ENCODE measurements at places on chromosomes 16 and 17.
A peak's percentile ranks its signal among the peaks of the same experiment; 100 is the strongest.

DNA sequence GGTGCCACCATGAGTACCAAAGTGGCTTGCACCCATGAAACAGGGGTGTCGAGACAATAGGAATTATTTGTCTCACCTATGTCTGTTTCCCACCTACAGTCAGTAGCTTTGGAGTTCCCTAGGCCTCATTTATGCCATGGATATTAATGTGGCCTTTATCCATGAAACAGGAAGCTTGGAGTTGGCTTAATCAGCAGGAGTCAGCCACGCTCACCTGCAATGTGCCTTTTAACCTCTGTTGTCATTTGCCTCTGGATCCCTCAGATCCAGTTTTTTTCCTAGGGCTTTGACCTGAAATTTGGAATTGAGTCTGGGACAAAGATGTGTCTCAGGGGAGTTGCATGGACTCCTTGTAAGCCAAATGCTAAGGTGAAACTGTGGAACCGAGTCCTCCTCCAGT, 44.4 kb downstream of the TAOK1 start:
- H3K4me3 ChIP-seq = no peak overlapping the region
- H3K4me1 ChIP-seq = peaks cover 12% of the 10 kb centered on the region
- H3K27ac ChIP-seq = no peak overlapping the region
- H3K27me3 ChIP-seq = no peaks in the 10 kb centered on the region
- no peak for DNase-seq

DNA sequence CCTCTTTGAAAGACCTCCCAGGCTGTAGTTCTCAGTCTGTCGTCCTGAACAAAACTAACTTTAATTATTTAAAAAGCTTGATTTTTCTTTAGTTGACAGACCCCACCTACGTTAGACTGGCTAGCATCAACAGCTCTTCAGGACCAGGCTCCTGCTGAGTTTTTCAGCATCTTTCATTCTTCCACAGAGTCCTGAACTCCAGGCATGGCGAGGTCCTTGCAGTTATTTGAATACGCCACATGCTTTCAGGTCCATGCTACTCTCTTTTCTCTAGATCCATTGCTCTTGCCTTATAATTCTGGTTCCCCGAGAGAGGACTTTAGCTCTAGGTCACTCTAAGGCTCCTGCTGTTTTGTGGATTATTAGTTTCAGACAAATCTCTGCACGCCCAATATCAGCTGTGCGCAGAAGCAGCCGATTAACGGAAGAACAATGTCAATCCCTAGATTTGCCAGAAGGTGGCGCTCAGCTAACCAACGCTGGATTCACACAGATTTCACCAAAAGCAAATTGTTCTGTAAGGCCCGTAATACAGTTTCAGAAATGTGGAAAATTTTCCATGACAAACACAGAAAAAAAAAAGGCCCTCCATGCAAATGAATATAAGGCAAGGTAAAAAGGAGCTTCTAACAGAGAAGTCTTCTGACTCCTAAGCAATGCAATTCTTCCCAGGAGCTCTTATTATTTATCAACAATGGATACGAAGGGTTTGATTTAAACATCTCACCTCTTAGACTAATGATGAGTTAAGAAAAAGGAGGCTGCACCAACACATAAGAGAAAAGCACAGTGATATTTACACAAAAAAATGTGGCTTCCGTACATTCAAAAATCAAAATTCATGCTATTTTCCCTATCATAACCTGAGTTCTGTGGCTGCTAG, 33.5 kb upstream of the BCO1 start:
- no peak for DNase-seq
- peaks cover 6% of the 10 kb centered on the region for H3K4me1 ChIP-seq
- H3K27me3 ChIP-seq = peaks cover 7% of the 10 kb centered on the region
- no peaks in the 10 kb centered on the region for H3K36me3 ChIP-seq
- H3K27ac ChIP-seq = peak overlapping the region; percentile 26
- H3K4me3 ChIP-seq = no peak overlapping the region

- H3K4me3 ChIP-seq = no peak overlapping the region
- peak overlapping the region; percentile 17 for H3K27ac ChIP-seq
- DNase-seq = no peak
- no peaks in the 10 kb centered on the region for H3K36me3 ChIP-seq
These were observed 427.1 kb downstream of the GRIN2A start for GRCh38 chr16:9755081-9755480.

- no peak overlapping the region for H3K27ac ChIP-seq
- no peaks in the 10 kb centered on the region for H3K36me3 ChIP-seq
- H3K27me3 ChIP-seq = peaks cover 18% of the 10 kb centered on the region
- H3K4me1 ChIP-seq = peaks cover 34% of the 10 kb centered on the region
- no peak for DNase-seq
These were observed 142.8 kb upstream of the FOXF1 start for GRCh38 chr16:86367291-86368072.

- H3K27me3 ChIP-seq = peaks cover 4% of the 10 kb centered on the region
- H3K27ac ChIP-seq = no peak overlapping the region
- no peak overlapping the region for H3K4me3 ChIP-seq
- peaks cover under 1% of the 10 kb centered on the region for H3K4me1 ChIP-seq
- H3K36me3 ChIP-seq = no peaks in the 10 kb centered on the region
- DNase-seq = no peak
These were observed 36.1 kb upstream of the PHB1 start for GRCh38 chr17:49450735-49451134.

- no peaks in the 10 kb centered on the region for H3K27me3 ChIP-seq
- H3K4me1 ChIP-seq = peaks cover 21% of the 10 kb centered on the region
- H3K4me3 ChIP-seq = no peak overlapping the region
- H3K36me3 ChIP-seq = peaks cover 42% of the 10 kb centered on the region
- H3K27ac ChIP-seq = peak overlapping the region; percentile 97
These were observed 17.9 kb downstream of the LIG3 start for GRCh38 chr17:34998205-34998604.

- no peak for DNase-seq
- H3K4me3 ChIP-seq = no peak overlapping the region
- H3K27ac ChIP-seq = no peak overlapping the region
- H3K27me3 ChIP-seq = peaks cover 19% of the 10 kb centered on the region
- no peaks in the 10 kb centered on the region for H3K36me3 ChIP-seq
- H3K4me1 ChIP-seq = peaks cover 4% of the 10 kb centered on the region
These were observed 203.4 kb upstream of the FOXF1 start for GRCh38 chr16:86306811-86307513.

DNA sequence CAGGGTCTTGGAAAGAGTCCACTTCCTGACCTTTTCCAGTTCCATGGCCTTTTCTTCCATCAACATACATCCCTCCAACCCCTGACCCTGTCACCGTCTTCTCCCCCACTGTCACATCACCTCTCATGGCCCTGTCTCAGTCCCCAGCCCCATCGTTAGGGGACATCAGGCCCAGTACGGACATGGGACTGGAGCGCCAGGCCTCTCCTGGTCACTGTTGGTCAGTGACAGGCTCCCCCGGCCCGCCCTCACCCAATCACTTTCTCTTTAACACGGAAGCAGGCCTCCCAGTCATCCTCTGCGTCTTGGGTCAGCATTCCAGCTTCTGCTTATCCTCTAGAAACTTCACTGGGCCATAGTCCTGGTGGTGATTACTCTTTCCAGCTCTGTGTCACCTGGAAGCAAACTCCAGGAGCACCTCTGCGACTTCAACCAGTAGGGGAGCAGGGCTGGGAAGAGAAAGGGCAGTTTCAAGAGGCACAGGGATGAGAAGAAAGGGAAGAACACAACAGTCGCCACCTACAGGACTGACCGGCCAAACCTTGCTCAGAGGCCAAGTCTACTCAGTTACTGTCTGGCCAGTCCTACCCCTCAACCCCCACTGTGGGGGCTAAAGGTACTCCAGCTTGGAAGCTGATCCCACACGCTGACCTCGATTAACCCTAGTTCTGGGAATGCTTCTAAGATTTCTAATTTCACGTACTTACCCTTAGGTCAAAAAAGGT, 15.9 kb upstream of the ICAM2 start:
- no peaks in the 10 kb centered on the region for H3K4me1 ChIP-seq
- H3K4me3 ChIP-seq = no peak overlapping the region
- H3K27ac ChIP-seq = no peak overlapping the region
- peaks cover 2% of the 10 kb centered on the region for H3K36me3 ChIP-seq
- no peaks in the 10 kb centered on the region for H3K27me3 ChIP-seq

- no peaks in the 10 kb centered on the region for H3K36me3 ChIP-seq
- H3K4me3 ChIP-seq = no peak overlapping the region
- no peak for DNase-seq
- H3K4me1 ChIP-seq = no peaks in the 10 kb centered on the region
- H3K27me3 ChIP-seq = no peaks in the 10 kb centered on the region
- no peak overlapping the region for H3K27ac ChIP-seq
These were observed 9.8 kb upstream of the CMTM3 start for GRCh38 chr16:66594739-66595138.

DNA sequence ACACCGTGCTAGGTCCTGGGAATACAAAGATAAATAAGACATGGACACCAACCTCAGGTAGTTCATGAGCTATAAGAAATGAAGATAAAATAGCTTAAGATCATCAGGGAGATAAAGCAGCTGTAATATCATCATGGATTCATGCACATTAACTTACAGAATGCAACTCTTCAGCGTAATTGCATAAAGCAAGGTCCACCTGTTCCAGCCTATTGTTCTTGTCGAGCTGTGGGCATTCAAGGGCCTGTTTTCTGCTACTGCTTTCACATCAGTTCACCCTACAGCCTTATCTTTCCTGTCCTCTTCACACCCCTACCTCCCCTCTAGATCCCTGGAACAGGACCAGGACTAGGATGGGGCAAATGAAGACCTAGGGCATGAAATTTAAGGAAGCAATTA, 133.9 kb downstream of the SPACA3 start:
- no peak overlapping the region for H3K27ac ChIP-seq
- H3K36me3 ChIP-seq = no peaks in the 10 kb centered on the region
- peaks cover 6% of the 10 kb centered on the region for H3K27me3 ChIP-seq

DNA sequence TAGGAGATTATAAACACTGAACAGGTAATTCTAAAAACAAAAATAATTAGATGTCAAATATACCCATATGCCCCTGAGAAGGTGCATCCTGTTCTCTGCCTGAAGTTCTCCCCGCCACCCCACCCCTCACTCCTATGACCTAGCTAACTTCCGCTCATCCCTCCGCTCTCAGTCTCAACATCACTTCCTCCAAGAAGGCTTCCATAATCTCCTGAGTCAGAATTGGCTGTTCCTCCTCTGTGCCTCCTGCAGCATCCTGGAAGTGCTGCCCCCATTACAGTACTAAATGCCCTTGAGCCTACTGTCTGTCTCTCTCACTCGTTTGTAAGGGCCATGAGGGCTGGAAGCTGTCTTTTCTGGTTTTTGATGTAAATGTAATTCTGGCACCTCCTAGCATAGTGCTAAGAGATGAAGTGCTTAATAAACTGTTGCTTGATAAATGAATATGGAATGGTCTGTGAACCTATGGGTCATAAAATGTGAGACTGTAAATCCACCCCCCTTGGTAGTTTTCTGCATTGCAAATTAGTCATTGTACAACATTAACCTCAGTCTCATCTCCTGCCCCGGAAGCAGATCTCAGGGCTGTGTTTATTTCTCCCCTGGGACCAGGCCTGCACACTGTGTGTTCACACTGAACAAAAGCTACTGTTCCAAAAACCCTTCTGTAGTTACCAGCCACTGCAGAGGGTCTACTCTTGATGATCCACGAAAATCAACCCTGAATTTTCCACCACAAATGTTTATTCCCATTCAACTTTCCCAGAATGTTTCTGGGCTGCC, 3.9 kb upstream of the MYO1D start:
- peaks cover 7% of the 10 kb centered on the region for H3K4me1 ChIP-seq
- H3K4me3 ChIP-seq = no peak overlapping the region
- no peaks in the 10 kb centered on the region for H3K36me3 ChIP-seq

GRCh38 chr17:64341181-64341580, 49.5 kb downstream of the PECAM1 start:
- H3K36me3 ChIP-seq = no peaks in the 10 kb centered on the region
- H3K4me3 ChIP-seq = no peak overlapping the region
- DNase-seq = no peak

- no peak for DNase-seq
- H3K4me1 ChIP-seq = peaks cover 2% of the 10 kb centered on the region
- no peak overlapping the region for H3K4me3 ChIP-seq
These were observed 36.6 kb downstream of the TMEM11 start for GRCh38 chr17:21177401-21177800.

DNA sequence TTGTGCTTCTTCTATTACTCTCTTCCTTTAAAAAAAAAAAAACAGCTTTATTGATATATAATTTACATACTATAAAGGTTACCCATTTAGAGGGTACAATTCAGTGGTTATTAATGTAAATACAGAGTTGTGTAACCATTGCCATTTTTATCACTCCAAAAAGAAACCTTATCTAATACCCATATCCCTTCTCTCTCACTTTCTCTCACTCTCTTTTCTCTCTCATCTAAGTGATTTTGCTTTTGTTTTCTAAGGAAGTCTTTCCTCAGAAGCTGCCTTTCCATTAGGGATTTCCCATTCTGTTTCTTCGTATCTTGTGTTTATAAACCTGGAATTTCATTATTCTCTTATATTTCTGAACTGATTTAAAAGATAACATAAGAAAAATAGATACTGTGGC, 55.5 kb downstream of the NFAT5 start:
- DNase-seq = no peak
- no peak overlapping the region for H3K4me3 ChIP-seq
- peaks cover 15% of the 10 kb centered on the region for H3K36me3 ChIP-seq
- H3K4me1 ChIP-seq = peaks cover 22% of the 10 kb centered on the region

DNA sequence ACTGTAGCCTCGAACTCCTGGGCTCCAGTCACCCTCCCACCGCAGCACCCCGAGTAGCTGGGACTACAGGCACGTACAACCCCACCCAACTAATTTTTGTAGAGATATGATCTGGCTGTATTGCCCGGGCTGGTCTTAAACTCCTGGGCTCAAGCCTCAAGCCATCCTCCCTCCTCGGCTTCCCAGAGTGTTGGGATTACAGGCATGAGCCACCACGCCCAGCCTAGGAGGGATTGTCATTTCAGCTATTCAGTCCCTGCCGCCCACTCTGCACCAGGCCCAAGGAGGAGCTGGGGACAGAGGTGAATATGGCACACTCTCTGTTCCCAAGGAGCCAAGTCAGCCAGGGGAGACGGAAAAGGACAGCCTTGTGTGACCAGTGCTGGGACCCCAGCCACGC, 256.2 kb downstream of the PARN start:
- no peak overlapping the region for H3K27ac ChIP-seq
- no peaks in the 10 kb centered on the region for H3K36me3 ChIP-seq
- H3K4me3 ChIP-seq = no peak overlapping the region
- peaks cover 8% of the 10 kb centered on the region for H3K27me3 ChIP-seq
- no peak for DNase-seq

DNA sequence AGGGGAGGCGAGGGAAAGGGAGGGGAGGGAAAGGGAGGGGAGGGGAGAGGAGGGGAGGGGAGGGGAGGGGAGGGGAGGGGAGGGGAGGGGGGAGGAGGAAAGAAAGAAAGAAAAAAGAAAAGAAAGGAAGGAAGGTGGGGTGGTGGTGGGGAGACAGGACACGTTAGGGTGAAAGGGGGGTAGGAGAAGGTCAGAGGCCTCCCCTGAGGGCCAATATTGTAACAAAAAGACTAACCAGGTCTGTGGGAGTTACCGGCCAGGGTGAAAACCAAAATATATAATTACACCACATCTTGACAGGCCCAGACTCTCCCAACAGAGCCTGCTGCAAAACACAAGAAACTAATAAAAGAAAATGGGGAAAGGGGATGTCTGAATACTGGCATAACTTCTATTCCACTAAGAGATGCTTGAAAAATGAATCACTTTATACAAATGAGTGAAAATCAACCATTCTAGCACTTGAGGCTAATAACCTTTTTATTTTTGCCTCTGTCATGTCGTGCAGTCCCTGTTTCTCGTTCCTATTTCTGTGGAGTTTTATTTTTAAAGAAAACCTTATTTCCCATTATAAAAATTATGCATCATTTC, 10.0 kb downstream of the WDR45B start:
- no peak overlapping the region for H3K4me3 ChIP-seq
- peaks cover 18% of the 10 kb centered on the region for H3K4me1 ChIP-seq
- H3K27ac ChIP-seq = no peak overlapping the region
- no peak for DNase-seq
- no peaks in the 10 kb centered on the region for H3K27me3 ChIP-seq
- peaks cover 39% of the 10 kb centered on the region for H3K36me3 ChIP-seq

Measured in mesothelial cell of epicardium (in vitro differentiated cells).